Cortex of kidney (tissue), 1 donor: ENCODE measurements at places on chromosomes 2 and 18.

DNA sequence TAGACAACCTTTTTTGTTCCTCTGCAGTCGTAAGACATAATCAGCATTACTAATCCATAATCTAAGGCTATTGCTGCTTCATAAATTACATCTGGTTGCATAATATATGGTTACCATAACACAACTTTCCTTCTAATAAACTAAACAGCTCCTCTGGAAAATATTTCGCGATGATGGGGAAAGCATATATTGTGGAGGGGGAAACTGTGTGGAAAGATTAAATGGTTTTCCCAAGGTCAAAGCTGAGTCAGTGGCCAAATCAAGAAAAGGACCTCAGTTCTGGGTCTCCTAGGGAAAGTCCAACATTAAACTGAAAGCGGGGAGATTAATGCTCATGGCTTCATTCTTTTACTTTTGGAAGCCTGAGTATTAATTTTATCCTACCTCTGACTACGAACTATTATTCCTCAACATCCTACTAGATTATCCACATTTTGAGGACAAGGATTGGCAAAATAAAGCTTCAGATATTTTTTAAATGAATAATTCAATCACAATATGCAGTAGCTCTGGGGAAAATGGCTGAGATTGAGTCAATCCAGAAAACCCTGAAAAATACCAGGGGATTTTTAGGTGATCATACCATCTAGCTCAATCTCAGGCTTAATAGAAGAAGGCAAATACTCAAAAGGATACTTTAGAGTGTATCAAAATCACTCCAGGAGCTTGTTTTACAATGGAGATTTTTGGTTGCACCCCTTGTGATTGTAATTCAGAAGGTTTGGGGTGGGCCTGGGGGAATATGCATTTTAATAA is 33.8 kb upstream of the STK17B start:
- no peak for DNase-seq

DNA sequence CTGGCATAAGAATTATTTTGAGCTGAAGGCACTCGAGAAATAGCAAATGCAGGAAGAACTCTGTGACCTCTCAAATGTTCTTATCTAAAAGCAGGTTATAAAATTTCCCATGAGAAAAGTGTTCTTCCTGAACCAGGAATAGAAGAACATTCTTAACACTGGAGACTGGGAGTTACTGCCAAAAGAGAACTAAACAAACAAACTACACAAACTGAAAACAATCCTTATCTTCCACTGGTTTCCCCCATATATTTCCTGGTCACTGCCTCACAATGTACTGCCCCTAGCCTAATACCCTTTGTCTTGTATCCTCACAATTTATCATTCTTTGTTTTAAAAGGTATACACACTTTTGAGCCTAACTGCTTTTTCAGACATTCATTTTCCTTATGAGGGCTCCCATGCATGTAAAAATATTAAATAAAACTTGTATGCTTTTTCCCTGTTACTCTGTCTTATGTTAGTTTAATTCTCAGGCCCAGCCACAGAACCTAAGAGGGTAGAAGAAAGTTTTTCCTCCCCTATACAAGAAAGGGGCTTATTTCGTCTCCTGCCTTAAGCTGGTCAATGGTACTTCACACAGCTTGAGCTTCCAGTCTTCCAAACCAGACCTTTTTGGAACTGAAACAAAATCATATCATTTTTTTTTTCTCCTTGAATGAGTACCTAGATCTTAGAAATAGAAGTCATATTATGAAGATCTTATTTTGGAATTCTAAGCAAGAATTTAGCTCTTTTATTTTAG is 110.6 kb downstream of the MSTN start:
- no peak for DNase-seq

DNA sequence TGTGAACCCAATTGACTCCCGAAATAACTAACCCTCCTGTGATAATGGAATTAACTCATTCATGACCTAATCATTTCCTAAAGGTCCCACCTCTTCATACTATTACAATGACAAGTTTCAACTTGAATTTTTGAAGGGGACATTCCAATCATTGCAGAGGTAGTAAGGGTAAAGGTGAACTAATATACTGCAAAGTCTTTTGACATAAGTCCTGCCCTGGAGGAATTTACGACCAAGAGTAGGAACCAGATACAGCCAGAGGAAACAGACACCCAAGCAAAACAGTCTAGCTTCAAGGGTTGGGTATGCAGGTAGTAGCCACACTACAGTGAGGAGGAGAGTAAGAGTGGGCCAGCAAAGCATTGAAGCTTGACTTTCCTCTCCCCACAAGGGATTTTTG is 1.2 kb upstream of the SRBD1 start:
- DNase-seq = no peak

DNA sequence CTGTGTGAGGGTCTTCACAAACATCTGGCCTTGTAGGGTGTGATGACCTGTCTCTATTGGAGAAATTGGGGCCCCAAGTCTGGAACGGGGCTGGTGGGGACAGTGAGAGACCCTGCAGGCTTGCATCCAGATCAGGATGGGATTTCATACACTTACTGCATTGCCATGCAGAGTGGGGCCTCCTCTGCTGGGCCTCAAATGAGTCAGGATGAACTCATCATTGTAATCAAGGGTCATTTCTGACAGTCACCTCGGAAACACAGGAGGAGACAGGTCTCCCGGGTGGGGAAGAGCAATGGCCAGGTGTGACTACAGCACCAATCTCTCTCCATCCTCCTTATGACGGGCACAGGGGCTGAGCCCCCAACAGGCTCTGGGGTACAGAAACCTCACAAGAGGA is 48.1 kb upstream of the GALR1 start:
- no peak for DNase-seq

DNA sequence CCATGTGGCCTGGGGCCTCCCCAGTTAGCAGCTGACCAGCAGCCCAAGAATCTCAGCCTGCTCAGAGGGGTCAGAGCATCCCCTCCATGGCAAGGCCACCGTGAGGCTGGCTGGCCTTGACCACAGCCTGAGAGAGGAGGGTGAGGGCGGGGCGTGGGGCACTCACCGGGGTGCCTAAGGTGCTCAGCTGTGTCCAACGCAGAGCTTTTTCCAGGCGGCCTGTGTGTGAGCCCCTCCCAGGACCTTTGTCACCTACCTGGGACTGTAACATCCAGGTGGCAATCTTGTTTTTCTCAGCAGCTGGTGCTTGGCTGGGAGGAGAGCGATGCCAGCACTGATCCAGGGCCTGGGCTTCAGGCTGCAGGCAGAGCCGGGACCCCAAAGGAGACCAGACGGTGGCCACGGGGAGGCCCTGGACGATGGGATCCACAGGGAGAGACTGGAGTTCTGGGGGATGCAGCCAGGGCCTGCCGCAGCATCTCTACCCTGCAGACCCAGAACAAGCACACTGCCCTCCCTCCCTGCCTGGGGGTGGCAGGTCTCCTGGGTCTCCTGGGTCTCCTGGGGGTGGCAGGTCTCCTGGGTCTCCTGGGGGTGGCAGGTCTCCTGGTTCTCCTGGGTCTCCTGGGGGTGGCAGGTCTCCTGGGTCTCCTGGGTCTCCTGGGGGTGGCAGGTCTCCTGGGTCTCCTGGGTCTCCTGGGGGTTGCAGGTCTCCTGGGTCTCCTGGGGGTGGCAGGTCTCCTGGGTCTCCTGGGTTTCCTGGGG is 12.3 kb downstream of the SNED1 start:
- no peak for DNase-seq

GRCh38 chr2:25176138-25176537 is 7.8 kb upstream of the POMC start:
- no peak for DNase-seq

- no peak for DNase-seq
These were observed 17.4 kb upstream of the LMAN1 start for GRCh38 chr18:59376351-59376935.

DNA sequence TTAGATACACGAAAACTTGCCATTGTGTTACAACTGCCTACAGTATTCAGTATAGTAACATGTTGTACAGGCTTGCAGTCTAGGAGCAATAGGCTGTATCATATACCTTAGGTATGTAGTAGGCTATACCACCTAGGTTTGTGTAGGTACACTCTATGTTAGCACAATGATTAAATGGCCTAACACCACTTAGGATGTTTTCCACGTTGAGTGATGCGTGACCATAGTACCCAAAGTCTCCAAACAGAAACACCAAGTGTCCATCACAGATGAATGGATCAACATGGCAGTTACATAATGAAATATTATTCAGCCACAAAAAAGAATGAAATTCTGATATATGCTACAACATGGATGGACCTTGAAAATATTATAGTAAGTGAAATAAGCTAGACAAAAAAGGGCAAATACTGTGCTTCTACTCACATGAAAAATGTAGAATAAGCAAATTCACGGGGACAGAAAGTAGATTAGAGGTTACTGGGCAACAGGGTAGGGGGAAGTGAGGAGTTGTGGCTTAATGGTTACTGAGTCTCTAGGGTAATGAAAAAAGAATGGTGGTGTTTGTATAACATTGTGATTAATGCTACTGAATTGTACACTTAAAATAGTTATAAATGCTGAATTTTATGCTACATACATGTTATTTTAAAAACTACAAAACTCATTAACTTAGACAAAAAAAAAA is 62.6 kb downstream of the TMEM131 start:
- no peak for DNase-seq

GRCh38 chr2:79294994-79295393 is 135.4 kb upstream of the REG3A start:
- no peak for DNase-seq

DNA sequence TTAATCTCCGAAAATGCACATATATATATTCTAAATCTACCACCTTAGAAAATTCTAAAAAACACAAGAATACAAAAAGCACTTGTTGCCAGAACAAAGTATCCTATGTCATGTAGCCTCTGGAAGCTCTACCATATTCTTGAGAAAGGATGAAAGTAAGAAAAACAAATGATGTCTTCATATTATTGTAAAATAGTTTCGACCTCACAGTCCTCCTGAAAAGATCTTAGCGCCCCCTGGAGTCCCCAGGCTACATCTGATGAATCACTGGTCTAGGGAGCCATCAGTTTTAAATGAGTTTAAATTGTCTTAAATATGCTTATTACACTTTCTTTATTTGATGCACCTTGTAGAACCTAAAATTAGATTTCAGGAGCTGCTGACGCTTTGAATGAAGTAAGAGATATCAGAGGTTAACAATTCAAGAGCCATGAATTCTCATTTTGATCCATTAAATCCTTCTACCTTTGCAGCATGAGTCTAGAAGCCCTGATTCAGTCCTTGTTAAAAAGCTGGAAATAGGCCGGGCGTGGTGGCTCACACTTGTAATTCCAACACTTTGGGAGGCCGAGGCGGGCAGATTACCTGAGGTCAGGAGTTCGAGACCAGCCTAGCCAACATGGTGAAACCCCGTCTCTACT is 138.8 kb downstream of the MCFD2 start:
- no peak for DNase-seq

GRCh38 chr2:9238591-9239326 is 32.1 kb downstream of the ASAP2 start:
- DNase-seq = no peak

GRCh38 chr2:65885266-65885665 is 452.9 kb upstream of the SPRED2 start:
- DNase-seq = no peak

DNA sequence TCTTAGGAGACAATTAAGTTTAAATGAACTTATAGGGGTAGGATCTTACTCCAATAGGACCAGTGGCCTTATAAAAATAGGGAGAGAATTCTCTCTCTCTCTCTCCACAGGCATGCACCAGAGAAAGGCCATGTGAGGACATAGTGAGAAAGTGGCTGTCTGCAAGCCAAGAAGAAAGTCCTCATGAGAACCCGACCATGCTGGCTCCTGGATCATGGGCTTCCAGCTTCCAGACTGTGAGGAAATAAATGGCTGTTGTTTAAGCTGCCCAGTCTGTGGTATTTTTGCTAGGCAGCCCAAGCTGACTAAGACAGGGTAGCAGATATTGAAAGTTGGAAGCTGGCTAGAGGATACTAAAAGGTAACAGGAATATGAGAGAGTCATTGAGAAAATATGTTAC is 454.0 kb downstream of the NBAS start:
- no peak for DNase-seq

GRCh38 chr2:160921386-160921964 is 238.8 kb upstream of the TANK start:
- no peak for DNase-seq

GRCh38 chr2:113209011-113209645 is 35.4 kb downstream of the PSD4 start:
- DNase-seq = no peak

GRCh38 chr18:28267878-28268625 is 91.1 kb upstream of the CDH2 start:
- no peak for DNase-seq
